Stimulated activated naive CD4-positive, alpha-beta T cell treated with Interleukin-2 at 50 U/mL for 16 hours (primary cell): ENCODE measurements at places on chromosomes 2 and 18.

- DNase-seq: no peak
Observed at GRCh38 chr2:165499131-165499530, 29.6 kb downstream of the CSRNP3 start.

DNA sequence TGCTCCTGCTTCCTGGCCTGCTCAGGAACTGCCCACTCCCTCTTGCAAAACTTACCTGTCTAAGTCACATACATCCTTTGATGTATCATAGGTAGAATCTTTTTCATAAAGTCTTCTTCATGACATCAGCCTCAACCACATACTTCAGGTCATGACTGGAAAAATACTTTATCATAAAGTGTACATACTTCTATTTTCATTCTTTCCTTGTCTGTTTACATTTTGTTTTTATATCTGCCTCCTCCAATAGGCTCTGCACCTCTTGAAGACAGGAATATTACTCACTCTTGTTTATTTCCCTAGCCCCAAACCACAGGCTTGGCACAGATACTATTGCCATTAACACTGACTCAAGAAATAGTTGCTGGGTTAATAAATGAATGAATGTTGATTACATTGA, 43.6 kb upstream of the ZNF804A start:
- no peak for DNase-seq

DNA sequence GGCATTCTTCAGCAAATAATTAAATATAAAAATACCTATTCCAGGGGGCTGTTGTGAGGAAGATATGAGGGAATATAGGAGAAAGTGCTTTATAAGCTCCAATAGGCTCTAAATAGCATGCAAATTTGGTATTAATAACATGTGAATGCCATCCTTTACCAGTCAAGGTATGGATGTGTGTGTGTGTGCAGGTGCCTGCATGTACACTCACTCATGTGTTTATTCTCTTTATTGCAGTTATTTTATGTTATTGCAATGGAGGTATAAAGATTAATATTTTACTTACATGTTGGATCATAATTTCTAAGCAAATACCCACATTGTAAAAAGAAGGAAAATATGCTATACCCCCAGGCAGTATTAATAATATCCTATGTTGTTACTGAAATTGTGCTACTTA, 1093.0 kb upstream of the GYPC start:
- DNase-seq: no peak

DNA sequence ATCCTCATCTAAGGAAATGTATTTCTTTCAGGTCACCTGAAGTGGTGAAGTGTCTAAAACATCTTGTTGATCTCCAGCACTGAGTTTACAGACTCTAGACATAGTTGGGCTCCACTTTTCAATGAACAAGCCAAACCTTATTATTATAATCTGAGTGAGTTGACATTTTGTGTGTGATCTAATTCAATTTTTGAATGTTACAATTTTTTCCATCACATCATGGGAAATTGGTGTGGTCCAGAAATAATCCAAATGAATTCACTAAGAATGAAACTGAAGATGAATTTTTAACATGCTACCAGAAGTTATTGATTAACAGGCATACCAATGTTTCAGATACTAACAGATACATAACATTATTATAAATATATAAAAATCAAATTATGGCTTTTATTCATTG, 75.6 kb upstream of the EFEMP1 start:
- no peak for DNase-seq

DNA sequence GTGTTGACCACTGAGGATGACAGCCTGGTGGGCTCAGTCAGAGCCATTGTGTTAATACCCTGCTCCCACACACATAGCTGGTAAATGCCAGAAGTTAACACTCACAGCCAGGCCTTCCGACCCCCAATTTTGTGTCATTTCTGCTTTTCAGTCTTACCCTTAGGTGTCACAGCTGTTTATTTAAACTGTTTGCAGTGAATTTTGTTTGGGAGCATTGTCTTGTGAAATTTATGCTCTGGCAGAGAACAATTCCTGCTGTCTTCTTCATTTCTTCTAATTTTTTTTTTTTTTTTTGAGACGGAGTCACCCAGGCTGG, 8.2 kb downstream of the LPIN1 start:
- no peak for DNase-seq

GRCh38 chr18:433960-434359, 66.5 kb downstream of the COLEC12 start:
- DNase-seq: no peak
